ENCODE measurements at places on chromosomes 16 and 17. TPM values are rescaled to one million over a fixed set of nuclear protein-coding genes. Genes with fewer than 3 reads are reported as not detected.

DNA sequence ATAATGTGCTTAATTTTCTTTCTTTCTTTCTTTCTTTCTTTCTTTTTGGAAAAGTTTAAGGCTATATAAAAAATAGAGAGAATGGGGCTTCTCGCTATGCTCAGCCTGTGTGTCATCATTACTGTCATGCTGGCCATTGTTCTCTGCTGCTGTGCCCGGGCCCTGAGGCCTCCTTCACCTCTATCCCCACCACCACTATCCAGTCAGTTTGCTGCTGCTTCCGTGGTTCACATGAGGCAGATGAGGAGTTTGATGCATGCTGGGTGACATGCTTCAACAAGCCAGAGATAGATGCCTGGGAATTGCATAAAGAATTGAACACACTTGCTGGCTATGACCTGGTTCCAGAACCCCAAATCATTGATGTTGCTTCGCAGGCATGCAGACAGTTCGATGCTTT lies 36.3 kb downstream of the PITPNC1 start:
- H3K27me3 ChIP-seq = no peaks in the 10 kb centered on the region
- DNase-seq = no peak
- peaks cover 2% of the 10 kb centered on the region for H3K4me1 ChIP-seq
- H3K4me3 ChIP-seq = no peak overlapping the region

Gene SLC38A8
- total RNA-seq = not detected

GRCh38 chr17:79706931-79707850 lies 23.6 kb upstream of the ENPP7 start:
- H3K27me3 ChIP-seq = peaks cover 4% of the 10 kb centered on the region
- DNase-seq = no peak
- H3K36me3 ChIP-seq = no peaks in the 10 kb centered on the region
- no peak overlapping the region for H3K4me3 ChIP-seq
- no peak overlapping the region for H3K27ac ChIP-seq
- no peaks in the 10 kb centered on the region for H3K4me1 ChIP-seq

Gene CLEC16A
- 16.5 TPM for total RNA-seq

- no peaks in the 10 kb centered on the region for H3K4me1 ChIP-seq
- H3K27me3 ChIP-seq = no peaks in the 10 kb centered on the region
- no peak overlapping the region for H3K27ac ChIP-seq
- H3K4me3 ChIP-seq = no peak overlapping the region
- no peak for DNase-seq
These were observed 90.5 kb downstream of the ADAMTS18 start for GRCh38 chr16:77344341-77344740.

Gene MYO1C
- 196 TPM for total RNA-seq

DNA sequence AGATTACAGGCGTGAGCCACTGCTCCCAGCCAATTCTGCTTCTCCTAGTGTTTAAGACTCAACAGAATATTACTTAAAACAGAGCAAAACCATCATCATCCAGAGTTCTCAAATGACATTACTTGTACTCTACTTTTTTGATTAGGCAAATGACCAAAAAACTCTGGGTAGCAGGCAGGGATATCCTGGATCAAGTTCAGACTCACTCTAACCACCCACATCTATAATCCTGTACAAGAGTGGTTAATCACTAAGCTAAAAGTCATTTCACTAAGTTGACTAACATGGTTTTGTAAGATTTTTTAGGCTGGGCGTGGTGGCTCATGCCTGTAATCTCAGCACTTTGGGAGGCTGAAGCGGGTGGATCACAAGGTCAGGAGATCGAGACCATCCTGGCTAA lies 6.8 kb downstream of the NAE1 start:
- peaks cover 26% of the 10 kb centered on the region for H3K36me3 ChIP-seq
- H3K27ac ChIP-seq = no peak overlapping the region
- no peaks in the 10 kb centered on the region for H3K27me3 ChIP-seq
- no peak overlapping the region for H3K4me3 ChIP-seq
- peak; percentile 16 for DNase-seq

DNA sequence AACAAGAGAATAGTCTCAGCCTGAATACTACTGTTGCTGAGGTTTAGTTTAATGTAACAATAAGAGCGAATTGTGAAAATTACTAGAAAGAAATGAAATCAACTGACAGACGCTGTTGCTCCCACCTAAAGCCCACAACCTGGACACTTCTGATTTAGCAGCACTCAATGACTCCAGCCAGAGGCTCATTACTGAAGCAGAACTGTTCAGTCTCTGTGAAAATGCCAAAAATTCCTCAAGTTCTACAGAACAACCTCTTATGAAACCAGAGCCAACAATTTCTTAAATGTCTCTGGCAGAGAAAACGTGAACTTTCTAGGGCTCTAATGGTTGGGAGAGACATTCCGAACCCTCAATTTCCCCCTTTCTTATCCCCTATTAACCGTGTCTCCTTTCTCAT lies 9.9 kb downstream of the PSME3IP1 start:
- no peak overlapping the region for H3K27ac ChIP-seq
- H3K27me3 ChIP-seq = no peaks in the 10 kb centered on the region
- H3K4me3 ChIP-seq = no peak overlapping the region
- DNase-seq = no peak
- peaks cover 4% of the 10 kb centered on the region for H3K4me1 ChIP-seq

All from IMR-90 (cell line).